ENCODE measurements at places on chromosomes 4 and X.

GRCh38 chrX:128106630-128107029 is 54.4 kb upstream of the ACTRT1 start:
- no peak for DNase-seq

DNA sequence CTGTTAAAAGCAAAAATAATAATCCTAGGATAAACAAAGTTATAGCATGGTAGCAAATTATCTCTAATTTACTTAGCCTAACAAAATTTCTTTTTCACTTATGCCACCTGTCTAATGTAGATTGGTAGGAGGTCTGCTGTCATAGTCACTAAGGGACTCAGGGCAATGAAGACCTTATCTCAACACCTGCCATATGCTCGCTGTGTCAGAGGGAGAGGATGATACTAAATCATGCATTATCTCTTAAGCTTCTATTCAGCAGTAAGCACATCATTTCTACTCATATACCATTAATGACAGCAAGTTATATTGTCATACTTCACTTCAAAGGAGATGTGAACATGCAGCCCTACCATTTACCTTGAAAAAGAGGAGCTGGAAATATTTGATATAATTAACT is 44.1 kb downstream of the AFM start:
- DNase-seq = no peak

DNA sequence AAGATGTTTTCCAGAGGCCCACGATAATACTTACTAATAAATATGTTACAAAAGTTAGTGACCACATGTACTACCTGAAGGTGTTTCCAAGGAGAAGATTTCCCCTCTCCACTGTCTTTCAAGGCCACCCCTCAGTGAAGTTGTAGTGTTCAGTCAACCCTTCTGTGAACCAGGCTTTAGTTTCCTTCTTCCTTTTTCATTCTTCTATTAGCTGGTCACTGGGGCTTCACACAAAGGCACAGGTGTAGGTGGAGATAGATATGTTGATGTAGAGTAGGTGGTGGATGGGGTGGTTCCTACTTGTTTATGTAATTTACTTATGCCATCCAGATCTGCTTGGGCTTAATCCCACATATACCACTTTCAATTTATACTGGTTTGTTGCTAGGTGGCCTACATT is 43.3 kb upstream of the ADAM29 start:
- DNase-seq = no peak

- DNase-seq = no peak
Measured at GRCh38 chr4:121156822-121157769, 7.0 kb downstream of the TNIP3 start.

DNA sequence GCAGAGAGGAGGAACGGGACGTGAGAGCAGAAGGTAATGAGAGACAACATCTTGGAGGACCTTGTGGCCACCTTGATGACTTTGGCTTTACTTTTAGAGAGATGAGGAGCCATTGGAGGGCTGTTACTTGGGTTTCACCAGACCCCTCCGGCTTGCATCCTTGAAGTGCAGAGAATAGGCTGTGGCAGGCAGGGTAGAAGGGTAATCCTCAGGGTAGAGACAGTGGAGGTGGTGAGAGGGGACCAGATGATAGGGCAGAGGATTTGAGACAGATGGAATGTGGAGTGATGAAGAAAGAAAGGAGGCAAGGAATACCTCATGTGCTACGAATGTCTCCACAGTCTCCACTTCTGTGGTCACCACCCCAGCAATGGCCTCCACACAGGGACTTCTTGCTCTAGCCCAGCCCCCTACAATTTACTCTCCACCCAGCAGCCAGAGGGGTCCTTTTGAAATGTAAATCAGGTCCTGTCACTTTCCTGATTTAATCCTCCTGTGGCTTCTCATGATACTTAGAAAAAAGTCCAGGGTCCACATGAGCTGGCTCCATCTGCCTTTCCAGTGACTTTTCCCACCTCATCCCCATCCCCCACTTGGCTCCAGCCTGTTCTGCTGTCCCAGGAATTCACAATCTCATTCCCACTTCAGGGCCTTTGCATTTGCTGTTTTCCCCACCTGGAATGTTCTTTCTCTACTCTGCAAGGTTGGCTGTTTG is 115.0 kb downstream of the PJA1 start:
- DNase-seq = no peak

DNA sequence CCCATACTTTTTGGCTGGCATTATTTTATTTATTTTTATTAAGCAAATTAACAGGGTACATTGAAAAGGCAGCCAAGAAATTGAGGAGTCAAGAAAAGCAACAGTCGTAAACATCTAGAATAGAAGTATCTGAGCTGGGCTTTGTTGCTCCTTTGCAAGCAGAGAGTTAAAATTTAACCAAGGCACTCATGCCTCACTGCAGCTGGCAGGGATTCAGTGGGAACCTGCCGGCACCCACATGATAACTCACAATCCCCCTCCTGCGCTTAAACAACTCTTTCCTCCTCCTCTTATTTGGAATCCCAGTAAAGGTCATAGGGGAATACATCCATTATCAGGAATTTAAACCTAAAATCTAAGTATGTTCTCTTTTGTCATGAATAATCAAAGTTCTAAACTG is 115.5 kb downstream of the SOX3 start:
- no peak for DNase-seq

DNA sequence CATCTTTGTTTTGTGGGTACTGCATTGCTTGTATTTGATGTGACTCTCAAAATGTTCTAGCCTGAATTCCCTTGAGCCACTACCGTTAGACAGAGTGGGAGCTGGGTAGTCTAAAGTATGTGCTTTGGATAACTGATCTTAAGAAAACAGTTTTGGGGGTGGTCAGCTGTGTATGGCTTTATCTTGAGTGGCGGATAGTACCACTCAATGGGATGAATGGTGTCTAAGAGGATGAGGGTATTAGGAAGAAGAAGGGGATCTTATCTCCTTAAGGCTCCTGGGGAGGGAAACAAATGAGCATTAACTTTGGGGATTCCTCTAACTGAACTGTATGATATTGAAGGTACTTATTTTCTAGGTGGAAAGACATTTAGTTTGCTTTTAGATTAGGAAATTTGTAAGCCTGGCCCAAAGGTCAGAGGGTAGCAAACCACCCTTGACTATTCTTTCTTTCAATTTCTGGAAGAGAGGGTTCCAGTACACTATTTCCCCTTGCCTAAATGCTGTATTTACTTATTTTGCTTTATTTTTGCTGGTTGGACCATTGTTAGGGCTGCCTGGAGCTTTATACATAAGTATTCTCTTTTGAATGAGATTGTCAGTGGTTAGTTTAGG is 11.3 kb downstream of the BMP2K start:
- DNase-seq = no peak

- no peak for DNase-seq
Measured at GRCh38 chr4:54096295-54096962, 3.5 kb upstream of the GSX2 start.

- no peak for DNase-seq
Measured at GRCh38 chr4:1826531-1827350, 29.2 kb downstream of the LETM1 start.

DNA sequence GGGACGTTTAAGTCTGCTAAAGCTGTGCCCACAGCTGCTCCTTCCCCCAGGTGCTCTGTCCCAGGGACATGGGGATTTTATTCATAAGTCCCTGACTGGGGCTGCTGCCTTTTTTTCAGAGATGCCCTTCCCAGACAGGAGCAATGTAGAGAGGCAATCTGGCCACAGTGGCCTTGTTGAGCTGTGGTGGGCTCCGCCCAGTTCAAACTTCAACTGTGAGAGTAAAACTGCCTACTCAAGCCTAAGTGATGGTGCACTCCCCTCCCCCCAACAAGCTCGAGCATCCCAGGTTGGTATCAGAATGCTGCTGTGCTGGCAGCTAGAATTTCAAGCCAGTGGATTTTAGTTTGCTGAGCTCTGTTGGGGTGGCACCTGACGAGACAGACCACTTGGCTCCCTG is 1371.4 kb downstream of the ADGRL3 start:
- DNase-seq = no peak

GRCh38 chrX:56788717-56789122 is 59.7 kb downstream of the NBDY start:
- no peak for DNase-seq

GRCh38 chrX:119970574-119970973 is 27.0 kb upstream of the NKAP start:
- DNase-seq = no peak

GRCh38 chr4:27020203-27020602 is 159.6 kb downstream of the STIM2 start:
- DNase-seq = no peak

DNA sequence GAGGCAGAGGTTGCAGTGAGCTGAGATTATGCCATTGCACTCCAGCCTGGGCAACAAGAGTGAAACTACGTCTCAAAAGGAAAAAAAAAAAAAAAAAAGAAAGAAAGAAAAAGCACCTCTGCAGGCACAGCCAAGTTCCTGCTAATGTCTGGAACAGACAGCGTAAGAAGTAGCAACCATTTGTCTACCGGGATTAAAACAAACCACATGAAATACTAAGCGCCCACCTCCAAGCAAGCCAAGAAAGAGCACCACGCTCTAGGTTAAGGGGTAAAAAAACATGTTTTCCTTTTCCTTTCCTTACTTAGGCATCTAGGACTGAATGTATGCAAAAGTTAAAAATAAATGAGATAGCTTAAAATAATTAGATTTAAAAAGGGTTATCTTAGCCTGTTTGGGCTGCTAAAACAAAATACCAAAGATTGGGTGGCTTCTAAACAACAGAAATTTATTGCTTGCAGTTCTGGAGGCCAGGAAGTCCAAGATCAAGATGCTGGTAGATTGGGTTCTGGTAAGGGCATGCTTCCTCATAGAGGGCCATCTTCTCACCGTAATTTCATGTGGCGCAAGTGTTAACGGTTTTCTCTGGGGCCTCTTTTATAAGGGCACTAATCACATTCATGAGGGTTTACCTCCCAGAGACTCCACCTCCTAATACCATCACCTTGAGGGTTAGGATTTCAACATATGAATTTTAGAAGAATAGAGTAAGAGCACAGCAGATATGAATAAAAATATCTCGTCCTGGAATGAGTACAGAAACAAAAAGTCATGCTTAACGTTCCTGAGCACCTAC is 12.3 kb downstream of the GPC4 start:
- no peak for DNase-seq

- peak; percentile 2 for DNase-seq
Measured at GRCh38 chr4:145619639-145619996, 433 bp downstream of the MMAA start.

- DNase-seq = no peak
Measured at GRCh38 chr4:45621971-45622370, 501.9 kb downstream of the GABRG1 start.

DNA sequence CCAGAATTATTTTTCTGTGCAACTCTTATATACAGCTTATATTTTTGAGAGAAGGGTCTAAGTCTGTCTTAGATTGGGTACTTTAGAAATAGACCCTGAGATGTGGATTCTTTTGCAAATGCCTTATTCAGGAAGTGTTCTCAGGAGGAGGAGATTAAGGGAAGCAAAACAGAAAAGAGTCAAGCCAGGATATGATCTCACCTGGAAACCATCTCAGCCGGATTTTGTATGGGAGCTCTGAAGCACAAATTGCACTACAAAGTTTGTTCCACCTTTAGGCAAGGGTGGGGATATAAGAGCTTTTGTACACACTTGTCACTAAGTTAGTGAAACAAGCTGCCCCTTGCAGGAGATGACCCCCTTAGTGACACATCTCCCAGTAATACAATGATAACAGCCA is 121.2 kb upstream of the GRPR start:
- no peak for DNase-seq

GRCh38 chr4:26406346-26406975 is 83.8 kb downstream of the CCKAR start:
- no peak for DNase-seq

DNA sequence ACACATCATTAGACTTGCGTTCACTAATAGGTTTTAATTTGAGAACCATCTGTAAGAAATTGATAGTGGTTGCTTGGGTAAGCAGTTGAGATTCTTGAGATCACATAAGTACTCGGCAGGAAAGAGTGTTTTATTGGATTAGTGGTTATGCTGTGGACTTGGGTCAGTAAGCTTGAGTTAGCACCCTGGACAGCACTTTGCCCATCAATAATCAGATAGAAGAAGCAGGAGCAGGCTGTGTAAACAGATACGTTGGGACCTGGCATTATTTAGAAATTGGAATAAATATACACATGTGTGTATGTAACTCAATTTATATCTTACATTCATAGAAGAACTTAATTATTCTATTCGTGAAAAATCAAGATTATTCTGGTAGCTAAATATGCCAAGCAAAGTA is 357.5 kb upstream of the SMIM31 start:
- DNase-seq = no peak

GRCh38 chrX:120308959-120309872 is 2.0 kb downstream of the TMEM255A start:
- peak; percentile 35 for DNase-seq

DNA sequence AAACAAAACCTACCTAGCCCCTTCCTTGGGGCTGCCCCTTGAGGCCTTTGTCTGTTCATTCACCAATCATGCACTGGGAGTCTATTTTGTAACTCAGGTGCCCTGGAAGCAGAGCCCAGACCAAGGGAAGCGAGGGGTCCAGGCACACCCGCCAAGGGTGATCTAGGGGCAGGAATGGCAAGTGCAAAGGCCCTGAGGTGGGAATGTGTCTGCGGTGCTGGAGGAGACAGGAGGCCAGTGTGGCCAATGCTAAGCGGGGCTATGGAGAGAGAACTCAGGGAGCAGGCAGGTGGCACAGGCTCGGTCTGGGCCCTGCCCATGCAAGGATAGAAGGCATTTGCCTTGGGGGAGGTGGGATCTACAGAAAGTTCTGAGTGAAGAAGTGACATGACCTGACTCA is 3.5 kb upstream of the SH3BP2 start:
- DNase-seq = no peak

DNA sequence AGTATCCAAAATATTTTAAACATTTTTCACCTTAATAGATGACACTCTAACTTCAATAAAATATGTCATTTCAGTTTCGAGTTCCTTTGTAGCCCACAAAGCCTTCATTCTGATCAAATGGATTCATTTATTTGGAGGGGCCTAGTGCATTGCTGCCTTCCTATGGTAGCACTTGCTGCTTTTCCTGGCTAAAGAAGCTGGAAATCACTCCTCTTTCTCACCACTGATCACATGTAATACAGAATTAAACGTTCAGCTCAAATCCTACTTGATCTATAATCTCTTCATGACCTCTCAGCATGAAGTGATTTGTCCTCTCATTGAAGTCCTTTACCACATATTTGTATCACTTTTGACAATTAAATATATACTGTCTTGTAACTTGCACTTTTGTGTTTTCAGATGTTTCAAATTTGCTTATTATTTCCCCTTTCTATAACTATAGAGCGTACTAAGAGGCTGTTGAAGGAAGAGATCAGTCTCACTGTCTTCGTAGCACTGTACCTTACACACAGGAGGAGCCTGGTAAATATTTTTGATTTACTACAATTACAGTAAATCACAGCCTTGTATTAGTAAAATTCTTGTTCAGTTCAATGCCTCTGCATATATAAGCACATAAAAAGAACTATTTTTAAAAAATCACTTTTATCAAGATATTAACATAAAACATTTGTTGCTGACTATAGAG is 555 bp downstream of the CFI start:
- no peak for DNase-seq

DNA sequence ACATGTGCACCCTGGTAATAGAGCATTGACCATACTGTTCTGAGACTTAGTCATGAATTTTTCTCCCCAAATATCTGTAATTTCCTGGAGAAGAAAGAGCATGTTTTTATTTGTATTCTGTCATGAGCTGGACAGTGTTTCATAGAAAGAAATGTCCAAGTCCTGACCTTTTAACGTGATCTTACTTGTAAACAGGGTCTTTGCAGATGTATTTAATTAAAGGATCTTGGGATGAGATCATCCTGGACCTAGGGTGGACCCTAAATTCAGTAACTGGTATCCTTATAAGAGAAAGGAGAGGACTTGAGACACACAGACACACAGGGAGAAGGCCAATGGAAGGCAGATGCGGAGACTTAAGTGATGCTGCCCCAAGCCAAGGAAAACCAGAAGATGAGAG is 3.6 kb downstream of the ADGRA3 start:
- DNase-seq = no peak

Measured in activated CD8-positive, alpha-beta memory T cell treated with anti-CD3 and anti-CD28 coated beads for 1 hour (primary cell).